ENCODE measurements at places on chromosomes 13 and 19.

DNA sequence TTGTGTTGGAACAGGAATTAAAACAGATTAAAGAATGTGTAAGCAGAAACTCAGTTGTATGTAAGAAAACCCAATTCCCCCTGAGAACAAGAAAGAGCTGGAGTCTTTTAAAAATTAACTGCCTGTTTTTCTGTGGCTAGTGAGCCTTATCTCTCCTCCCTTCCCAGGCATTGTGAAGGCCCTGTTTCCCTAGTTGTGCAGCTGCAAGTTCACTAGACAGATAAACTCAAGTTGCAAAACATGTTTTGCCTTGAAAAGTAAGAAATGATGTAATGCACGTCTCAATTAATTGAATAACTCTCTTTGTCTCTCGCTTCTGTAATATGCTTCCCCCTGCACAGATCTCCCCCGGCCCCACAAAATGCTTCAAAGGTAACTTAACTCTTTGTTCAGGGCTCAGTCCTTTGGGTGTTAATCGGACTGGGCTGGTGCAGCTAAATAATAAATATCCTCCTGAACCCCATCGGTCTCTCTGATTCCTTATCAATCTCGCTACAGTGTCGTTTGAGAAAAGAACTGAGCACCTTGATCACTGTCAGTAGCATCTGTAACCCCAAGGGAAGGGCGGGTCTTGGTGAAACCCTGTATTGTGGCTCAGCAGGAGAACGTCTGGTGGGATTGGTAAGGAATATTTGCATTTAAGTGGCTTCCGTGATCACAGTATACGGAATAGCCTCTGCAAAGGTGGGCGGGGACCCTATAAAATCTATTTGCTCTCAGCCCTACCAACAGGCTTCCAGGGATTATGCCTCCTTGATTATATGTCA, 1.6 kb upstream of the ZNF556 start:
- DNase-seq = no peak

DNA sequence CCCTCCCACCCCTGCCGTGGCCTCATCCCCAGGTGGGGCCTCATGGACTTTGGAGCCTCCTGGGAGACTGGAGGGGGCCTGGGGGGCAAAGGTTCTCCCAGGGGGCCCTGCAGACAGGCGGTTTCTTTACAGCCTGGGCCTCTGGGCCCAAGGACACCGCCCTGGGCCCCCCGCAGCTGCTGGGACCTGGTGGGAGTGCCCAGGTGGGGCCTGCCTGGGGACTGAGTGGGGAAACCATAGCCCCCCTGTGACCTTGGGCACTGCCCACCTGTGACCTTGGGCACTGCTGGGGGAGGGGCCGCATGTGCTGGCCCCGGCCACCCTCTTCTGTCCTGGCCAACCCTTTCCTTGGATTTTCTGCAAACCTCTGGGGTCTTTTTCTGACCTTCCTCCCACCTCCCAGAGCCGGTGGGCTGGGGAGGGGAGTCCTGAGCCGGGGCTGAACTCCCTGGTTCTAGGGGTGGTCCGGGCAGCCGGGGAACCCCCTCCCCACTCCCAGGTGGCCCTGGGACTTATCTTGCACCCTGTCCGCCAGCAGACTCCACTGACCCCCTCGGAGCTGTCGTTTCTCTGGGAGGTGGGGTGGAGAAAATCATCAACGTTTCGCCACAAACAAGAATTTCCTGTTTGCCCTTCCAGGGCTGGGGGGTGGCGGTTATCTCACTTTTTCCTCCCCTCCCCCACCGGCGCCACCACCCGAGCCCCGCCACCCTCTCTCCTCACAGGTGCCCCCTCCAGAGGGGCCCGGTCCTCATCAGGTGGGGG, 27.0 kb downstream of the ARID3A start:
- DNase-seq = no peak

GRCh38 chr19:2524840-2525723, 49.2 kb downstream of the GADD45B start:
- no peak for DNase-seq

- DNase-seq = no peak
These were observed 2.8 kb downstream of the SEMA6B start for GRCh38 chr19:4556597-4557127.

DNA sequence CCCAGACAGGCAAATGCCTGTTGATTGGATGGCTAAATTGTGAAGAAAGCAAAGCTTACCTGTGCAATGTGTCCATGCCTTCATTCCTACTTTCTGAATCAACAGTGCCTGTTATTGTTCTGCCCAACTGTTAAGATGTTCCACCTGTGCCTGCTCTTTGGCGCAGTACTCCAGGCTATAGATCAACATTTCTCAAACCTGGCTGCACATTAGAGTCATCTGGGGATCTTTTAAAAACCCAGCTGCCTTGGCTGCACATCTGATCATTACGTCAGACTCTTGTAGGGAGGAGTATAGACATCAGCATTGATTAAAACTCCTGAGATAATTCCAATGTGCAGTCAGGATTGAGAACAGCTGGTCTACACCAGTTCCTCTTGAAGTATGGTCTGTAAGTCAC, 16.2 kb upstream of the CPB2 start:
- DNase-seq = no peak

GRCh38 chr19:55692681-55693081, 17.7 kb downstream of the EPN1 start:
- no peak for DNase-seq

DNA sequence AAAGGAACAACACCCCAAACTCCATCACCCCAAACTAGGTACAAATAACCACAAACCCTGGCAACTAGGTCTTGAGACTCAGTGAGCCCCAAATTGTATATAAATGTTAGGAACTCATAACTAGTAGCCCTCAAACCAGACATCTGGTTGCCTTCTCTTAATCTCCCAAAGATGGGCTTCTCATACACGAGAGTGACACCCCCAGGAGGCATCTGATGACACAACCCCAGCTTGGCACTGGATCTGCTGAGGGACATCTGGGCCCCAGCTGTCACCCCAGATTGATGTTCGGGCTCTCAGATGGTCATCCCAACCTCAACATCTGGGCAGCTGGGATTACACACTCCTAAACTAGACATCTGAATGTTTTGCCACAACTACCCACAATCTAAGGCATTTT, 14.8 kb downstream of the RABAC1 start:
- DNase-seq = no peak

Data from esophagus squamous epithelium (tissue), 5 donors.